ENCODE measurements at places on chromosomes 2 and 18.
A peak's percentile ranks its signal among the peaks of the same experiment; 100 is the strongest.

DNA sequence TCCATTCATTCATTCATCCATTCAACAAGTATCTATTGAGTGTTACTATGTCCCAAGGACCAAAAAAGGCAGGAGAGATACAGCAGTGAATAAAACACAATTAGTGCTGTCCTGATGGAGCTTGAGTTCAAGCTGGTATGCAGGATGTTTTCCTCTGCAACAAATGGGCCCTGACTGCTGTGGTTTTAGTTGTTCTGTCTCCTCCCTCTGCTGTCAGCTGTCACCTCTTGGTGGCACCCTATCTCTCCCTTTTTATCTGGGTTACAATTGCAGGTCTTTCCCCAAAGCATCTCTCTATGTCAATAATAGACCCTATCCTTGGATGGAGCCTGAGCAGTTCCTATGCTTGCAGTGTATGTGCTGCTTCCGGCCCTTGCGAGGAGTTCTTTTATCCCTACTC is 304.8 kb downstream of the PDE11A start:
- DNase-seq, result no peak

GRCh38 chr2:12605936-12606335 is 110.8 kb upstream of the TRIB2 start:
- DNase-seq, result no peak

DNA sequence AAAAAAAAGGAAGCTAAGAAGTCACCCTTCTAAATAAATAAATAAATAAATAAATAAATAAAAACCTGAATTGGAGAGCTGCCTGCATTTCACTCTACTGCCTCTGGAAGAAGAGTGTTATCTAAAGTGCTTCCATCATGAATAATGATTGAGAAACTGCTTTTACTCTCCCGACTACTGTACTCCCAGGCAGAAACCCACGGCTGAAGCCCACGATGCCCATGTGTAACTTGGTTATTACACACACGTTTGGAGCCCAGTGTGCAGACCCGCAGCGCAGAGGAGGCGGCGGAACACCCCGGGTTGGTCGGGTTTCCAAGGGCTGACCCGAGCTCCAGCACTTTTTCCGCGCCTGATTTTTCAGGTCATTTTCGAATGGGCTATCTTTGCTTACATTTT is 697 bp upstream of the SPATS2L start:
- DNase-seq, result no peak

GRCh38 chr2:64605026-64605471 is 48.7 kb downstream of the SERTAD2 start:
- DNase-seq, result no peak

- DNase-seq, result no peak
Observed at GRCh38 chr2:173397539-173397938, 42.9 kb downstream of the CDCA7 start.

GRCh38 chr2:156483741-156484173 is 47.6 kb downstream of the GPD2 start:
- no peak for DNase-seq

GRCh38 chr2:37232131-37232933 is 874 bp downstream of the NDUFAF7 start:
- DNase-seq, result no peak

GRCh38 chr2:236945431-236946016 is 140.2 kb upstream of the COPS8 start:
- DNase-seq, result no peak

- DNase-seq, result no peak
Observed at GRCh38 chr2:170816504-170817092, at the start of gene GAD1. TSS of gene GAD1 (plus strand) at chr2:170816887. CDS start at chr2:170818592, 1,705 bp downstream.

DNA sequence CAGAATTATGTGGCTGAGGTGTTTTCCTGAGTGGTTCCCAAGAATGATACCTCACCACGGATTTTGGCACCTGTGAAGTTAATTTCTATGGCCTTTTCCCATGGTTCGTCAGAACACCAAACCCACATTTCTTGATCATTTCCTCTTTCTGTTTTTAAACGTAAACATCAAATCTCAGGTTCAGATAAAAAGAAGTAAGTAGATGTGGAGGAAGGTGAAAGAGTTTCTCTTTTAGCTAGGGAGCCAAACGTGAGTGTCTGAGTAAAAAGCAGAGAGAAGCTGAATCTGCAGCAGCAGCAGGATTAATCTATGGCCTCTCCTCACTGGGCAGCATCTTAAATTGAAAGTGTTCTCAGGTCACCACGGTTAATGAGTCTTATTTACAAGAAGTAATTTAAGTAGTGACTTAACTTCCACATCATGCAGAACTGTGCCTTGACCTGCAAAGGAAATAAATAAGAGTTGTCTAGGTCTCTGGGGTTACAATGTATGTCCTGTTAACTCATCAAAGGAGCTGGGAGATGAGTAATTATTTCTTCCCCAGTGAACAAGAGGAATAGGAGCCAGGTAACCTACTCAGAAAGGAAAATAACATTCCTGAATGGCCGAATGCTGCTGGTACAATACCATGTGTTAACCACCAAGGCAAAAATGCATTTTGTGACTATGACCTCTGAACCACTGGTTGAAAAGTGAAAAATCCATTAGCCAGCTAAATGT is 139.6 kb upstream of the NETO1 start:
- no peak for DNase-seq

DNA sequence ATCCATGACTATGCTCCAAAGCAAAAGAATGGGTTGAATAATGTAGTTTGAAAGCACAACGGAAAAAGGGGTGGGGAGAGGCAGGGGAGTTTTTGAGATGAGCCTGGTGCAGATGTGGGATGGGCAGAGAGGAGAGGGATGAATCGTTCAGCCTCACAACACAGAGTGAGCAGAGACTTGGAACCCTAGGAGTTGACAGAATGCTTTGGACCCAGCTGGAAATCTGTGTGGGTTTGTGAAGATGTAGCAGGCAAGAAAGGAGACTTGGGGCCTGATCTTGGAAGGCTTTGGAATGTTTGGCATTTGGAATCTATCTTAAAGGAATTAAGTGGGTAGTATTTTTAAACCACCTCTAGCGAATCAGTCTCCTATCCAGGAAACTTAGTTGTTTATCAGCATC is 66.0 kb upstream of the KCTD1 start:
- DNase-seq, result no peak

DNA sequence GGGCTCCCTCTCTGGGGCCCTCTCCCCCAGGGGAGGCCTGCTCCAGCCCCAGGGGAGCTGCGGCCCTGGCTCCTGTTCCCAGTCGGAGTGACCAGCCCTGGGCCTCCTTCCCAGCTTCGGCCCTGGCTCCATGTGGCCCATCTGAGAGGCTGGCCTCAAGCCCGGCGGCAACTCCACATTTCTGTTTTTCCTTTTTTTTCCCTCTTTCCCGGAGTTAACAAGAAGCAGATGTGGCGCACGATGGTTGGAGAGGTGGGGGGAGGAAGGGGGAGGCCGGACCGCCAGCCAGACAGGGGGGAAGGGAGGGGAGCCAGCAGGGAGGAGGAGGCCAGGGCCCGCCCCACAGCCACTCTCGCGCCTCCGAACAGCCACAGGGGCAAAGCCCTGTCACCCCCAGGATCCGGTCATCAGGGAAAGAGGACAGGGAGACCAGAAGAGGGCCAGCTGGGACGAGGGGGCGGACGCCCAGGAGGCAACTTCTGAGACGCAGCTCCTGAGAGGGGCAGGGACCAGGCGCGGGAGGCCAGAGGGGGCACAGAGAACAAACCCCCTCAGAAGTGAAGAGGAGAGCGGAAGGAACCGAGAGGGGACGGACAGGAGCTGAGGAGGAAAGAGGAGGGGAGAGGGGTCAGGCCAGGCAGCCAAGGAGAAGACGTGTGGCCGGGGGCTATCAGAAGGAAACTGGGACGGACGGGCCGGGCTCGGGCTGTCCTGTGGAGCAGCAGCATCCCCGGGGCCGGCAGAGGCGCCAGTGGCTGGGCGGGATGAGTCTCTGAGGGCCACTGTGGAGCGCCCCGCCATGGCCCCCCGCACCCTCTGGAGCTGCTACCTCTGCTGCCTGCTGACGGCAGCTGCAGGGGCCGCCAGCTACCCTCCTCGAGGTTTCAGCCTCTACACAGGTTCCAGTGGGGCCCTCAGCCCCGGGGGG is at the start of gene EMILIN1:
Gene EMILIN1 (plus strand): TSS at position 349 of the 928 bp plus-strand sequence. CDS start 451 bp downstream, at position 800.
- DNase-seq, result no peak

DNA sequence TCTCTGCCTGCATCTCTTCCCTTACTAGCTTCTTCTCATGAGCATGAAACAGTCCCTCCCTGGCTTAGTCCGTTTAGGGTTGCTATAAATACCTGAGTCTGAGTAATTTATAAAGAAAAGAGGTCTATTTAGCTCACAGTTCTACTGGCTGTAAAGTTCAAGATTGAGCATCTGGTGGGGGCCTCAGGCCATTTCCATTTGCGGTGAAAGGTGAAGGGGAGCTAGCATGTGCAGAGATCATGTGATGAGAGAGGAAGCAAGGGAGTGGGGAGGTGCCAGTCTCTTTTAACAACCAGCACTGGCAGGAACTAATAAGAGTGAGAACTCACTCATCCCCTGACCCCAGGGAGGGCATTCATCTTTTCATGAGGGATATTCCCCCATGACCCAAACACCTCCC is 26.8 kb downstream of the RHBDD1 start:
- DNase-seq, result no peak

GRCh38 chr18:8797206-8797605 is 91.8 kb downstream of the MTCL1 start:
- DNase-seq, result no peak

DNA sequence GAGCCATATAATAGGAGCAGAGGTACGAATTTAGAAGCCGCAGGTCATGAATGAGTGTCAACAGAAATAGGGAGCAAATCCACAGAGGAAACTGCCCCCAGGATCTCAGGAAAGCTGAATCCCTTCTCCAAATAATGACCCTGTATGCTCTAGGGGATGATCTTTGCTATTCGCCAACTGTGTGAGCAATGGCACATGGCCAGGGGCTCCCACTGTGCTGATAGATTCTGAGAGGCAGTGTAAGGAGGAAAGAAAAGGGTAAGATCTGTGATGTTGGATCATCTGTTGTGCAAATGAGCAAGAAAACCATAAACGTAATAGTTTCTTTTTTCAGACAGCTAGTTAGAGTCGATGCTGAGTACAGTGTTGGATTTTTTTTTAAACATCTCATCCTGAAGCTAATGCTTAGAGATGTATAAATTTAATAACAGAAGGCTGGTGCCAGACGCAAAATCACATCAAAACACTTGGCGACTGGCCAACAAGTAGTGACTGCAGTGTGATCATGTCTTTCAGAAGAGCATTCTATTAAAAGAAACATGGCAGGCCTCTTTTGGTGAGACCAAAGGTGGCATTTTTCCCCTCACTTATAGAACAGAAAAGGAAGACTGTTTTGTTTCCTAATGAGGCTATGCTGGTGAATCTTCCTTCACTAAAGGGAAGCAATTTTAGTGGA is 77.4 kb downstream of the ABCA12 start:
- DNase-seq, result peak; percentile 55

GRCh38 chr18:79683626-79684282 is 4.2 kb downstream of the CTDP1 start:
- DNase-seq, result no peak
